ENCODE measurements at places on chromosomes 2 and 18.

DNA sequence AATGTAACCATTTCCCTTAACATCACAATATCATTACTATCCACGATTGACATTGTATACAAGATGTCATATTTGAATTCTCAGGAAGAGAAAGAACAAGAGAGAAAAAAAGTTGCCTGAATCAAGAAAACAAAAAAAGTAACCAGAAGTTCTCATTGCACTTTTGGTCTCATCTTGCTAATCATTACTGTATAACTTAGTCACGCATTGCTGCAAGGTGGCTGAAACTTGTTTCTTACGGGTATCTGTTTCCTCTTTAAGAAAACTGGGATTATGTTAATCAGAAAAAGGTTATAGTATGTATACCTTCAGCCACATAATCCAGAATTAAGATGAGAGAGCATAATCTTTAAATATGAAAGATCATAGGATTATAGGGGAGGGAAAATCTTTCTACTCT lies 639.7 kb upstream of the SYT4 start:
- no peak for DNase-seq

GRCh38 chr18:49968644-49969309 lies 155.4 kb upstream of the ACAA2 start:
- DNase-seq = no peak

DNA sequence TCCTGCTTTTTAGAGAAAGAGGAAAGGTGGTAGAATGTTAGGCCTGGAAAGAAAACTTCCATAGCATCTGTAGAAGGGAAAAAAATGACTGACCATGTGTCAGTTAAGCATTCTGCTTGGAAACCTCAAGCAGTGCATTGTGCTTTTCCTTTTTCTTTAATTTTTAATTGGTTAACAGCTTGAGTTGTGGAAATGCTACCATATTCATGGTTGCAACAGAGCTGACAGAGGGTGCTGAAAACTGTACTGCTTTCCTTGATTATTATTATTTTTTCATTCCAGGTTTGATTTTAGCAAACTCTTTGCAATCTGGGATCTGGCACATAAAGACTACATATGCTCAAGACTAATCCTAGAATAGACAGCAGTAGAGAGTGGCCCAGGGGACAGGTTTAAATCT lies 404.5 kb downstream of the EPHA4 start:
- DNase-seq = no peak

- no peak for DNase-seq
Measured at GRCh38 chr2:61485281-61485680, 14.4 kb upstream of the USP34 start.

- DNase-seq = no peak
Measured at GRCh38 chr2:71865391-71865965, 282.2 kb downstream of the CYP26B1 start.

- DNase-seq = peak; percentile 54
Measured at GRCh38 chr2:64454386-64455332, 697 bp downstream of the LGALSL start.

- DNase-seq = no peak
Measured at GRCh38 chr2:45690231-45690630, 38.8 kb downstream of the PRKCE start.

GRCh38 chr2:70656421-70657010 lies 102.9 kb upstream of the TGFA start:
- DNase-seq = no peak

DNA sequence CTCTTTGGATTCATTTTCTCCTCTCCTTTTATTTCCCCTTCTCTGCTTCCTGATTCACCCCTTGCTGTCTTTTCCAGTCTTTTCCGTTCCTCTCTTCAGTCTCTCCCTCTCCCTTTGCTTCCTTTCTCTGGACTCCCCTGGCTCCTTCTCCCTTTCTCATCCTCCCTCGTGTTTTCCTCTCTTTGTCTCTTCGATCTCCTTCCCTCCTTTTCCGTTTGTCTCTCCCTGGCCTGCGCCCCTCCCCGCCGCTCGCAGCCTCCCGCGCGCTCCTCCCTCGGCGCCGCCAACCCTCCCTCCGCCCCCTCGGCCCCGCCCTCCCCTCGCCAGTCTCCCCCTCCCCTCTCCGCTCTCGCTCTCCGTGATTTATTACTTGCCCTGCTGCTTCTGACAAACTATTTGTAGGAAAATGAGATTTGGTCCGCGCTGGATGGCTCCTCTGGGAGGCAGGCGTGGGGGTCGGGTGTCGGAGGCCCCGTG lies 46.0 kb upstream of the PAX8 start:
- peak; percentile 23 for DNase-seq

Measured in activated CD4-positive, alpha-beta memory T cell treated with anti-CD3 and anti-CD28 coated beads, Interleukin-2, amount 10 ng/mL, durations not matched to agents 7 days and 5 days (primary cell).